ENCODE measurements at places on chromosomes 1 and 21. TPM values are rescaled to one million over a fixed set of nuclear protein-coding genes. Genes with fewer than 3 reads are reported as not detected.
A peak's percentile ranks its signal among the peaks of the same experiment; 100 is the strongest.

DNA sequence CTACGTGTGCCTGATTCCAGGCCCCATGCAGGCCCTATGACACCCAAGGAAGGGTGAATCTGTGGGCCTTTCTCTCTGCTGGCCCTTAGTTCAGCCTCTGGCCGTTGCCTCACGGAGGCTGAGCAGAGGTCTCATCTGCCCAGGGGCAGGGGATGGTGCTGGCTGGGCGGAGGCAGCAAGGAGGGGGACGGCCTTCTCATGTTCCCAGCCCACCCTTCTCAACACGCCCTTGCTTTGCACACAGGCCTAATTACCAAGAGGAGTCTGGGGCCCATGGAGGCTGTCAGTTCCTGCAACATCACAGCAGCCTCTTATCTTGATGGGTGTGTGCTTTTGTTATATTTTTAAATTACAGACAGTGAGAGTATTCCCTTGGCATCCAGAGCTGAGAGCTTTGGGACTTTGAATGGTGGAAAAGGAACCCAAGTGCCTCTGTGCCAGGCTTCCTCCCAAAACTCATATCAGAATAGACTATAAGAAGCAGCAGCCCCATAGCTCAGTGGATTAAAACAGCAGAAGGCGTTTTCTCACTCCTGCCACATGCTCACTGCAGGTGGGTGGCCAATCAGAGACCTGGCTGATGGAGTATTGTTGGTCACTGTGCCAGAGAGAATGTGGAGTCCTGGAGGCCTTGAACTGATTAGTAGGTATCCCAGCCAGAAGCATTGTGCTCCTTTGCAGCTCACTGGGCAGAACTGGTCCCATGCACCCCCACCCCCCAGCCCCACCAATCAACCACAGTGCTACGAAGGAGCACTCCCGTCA lies 164.9 kb downstream of the CAMTA1 start:
- no peak for DNase-seq

DNA sequence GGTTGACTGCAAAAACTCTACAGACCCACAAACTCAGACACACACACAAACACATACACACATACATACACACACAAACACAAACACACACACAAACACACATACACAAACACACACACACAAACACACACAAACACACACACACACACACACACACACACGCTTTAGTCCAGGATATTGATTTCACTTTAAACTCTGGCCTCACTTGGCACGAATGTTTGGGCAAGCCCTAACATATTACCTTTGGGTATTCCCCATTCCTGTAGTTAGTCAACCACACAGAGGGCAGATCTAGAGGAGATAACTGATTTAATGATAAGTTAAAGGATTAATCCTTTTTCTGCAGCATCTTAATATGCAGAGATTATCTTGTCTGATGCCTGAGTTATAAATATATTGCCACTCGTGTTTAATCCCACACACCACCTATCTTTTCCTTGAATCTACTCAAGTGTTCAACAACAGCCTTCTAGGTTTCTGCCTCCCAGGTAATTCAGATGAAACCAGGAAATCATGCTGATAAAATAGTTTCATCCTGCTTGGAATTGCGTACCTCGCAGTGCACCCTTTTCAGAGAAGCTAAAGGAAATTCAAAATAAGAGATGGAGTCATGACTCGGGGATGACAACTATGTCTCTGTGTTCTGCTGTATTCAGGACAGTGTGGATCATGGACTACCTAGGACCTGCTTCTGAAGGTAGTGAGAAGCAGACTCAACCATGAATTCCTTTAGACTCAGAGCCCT lies 14.5 kb upstream of the RUNX1 start:
- no peak for DNase-seq

DNA sequence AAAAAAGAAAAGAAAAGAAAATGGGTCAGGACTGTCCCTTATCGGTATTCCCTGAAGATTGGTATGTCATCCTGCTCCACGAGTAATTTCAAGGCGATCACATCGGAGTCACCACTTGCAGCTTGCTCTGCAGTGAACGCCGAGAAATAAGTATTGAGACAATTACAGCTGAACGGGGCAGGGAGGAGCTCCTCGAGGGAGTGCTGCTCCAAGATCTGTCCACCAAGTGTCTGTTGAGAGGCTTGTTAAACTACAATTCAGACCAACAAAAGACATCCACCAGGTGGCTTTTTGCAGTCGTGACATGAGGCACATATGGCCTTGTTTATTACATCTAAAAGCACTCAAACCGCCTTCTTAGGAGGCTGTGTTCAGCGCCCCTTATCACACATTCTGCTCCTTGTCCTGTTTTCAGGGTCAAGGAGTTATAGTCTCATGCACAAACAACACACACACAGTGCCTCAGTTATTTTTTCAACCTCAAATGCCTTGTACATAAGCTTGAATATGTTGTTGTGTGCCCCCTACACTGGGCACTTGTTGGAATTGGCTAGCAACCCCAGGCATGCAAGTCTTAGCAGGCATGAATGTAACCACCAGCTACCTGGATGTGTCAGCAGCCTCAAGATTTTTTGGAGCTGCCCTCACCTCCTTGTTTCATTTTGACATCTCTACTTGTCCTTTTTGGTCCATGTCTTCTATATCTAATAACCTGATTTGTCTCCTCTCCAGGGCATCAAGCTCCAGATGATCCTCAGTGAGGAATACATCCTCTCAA lies 13.0 kb upstream of the CD48 start:
- DNase-seq = no peak

GRCh38 chr1:154568157-154568815 lies 708 bp downstream of the CHRNB2 start:
- DNase-seq = no peak

The HES2 gene
- 0.03 TPM for total RNA-seq

The KRTAP12-2 gene
- not detected for total RNA-seq

GRCh38 chr1:22055463-22055862 lies 3.0 kb downstream of the CDC42 start:
- DNase-seq = no peak

The PDC gene
- not detected for total RNA-seq

The LCE2B gene
- not detected for total RNA-seq

GRCh38 chr1:156596426-156596825 lies 4.8 kb downstream of the NAXE start:
- no peak for DNase-seq

DNA sequence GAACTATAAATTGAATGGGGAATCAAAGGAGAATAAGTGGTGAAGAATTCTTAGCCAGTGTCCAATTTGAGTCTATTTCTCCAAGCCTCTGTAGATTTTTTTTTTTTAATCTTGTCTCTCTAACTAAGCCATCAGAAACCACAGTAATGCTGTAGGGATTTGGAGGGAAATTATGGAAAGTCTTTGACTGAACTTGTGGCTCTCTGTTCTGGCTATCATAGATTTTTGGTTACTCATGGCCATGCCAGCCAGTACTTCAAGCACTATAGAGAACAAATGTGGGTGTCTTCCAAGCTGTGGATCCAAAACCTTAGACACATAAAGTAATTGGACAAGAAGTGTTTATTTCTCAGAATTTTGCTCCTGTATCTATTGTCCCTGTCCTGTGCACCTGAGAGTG lies 147.9 kb downstream of the LRRC40 start:
- no peak for DNase-seq

DNA sequence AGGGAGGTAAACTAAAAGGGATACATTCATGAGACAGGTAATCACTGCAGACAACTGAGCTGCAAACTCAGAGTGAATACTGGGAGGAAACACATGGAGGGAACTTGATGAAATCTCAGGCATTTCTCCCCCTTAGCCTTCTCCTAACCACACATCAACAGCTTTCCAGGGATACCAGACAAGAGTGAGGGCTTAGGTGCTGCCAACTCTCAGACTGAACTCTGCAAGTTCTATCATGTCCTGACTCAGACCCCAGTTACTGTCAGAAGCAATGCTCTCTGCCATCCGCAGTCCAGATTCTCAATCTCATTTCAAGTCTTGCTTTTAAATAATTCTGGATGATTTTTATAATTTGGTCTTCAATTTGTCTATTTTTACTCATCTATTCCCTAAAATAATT lies 267.3 kb downstream of the LTN1 start:
- no peak for DNase-seq

The SLAMF1 gene
- not detected for total RNA-seq

DNA sequence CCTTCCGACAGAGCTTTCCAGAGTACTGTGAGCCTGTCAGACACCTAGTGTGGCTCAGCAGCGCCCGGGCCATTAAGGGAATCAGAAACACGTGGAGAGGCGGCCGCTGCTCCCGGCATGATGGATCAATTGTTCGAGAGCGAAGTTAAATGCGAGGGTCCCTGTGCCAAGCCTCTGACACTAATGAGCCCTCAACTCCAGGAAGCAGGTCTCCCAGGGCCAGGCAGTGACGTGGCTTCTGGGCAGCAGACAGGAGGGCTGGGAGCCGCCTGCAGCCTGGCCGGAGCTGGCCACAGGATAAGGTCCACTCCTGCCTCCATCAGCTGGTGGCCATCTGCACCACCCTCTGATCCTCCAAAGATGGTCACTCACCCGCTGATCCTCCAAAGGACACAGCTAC lies 67.5 kb upstream of the CLDN14 start:
- DNase-seq = no peak

The UHMK1 gene
- total RNA-seq = 133 TPM

The UBR4 gene
- 60.6 TPM for total RNA-seq

- DNase-seq = peak; percentile 45
These were observed 5.4 kb downstream of the FOXO6 start for GRCh38 chr1:41366455-41367287.

DNA sequence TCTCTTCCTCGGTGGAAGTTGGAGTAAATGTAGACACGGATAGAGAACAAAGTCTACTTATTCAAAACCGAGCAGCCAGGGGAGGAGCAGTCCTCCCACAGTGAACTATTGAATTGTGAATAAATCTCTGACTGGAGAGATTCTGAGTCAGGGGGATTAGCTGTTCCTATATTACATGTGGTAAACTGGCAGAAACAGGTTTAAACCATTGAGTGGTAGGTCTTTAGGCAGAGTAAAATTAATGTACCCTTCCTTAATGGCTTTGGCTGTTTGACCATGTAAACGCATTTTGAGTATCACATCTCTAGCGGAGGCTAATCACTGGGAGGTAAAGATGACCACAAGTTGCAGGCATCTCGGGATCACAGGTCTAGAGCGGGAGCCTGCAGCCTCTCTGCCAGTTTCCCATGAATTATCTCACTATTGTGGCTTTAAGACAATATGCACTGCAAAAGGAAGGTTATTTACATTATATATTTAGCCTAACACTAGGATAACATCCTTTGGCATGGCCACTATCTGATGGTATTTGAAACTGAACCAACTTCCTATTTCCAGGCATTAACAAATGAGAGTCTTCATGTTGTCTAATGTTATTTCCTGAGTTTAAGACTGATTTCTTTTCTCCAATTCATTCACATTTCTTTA lies 7.9 kb upstream of the DISC1 start:
- no peak for DNase-seq

DNA sequence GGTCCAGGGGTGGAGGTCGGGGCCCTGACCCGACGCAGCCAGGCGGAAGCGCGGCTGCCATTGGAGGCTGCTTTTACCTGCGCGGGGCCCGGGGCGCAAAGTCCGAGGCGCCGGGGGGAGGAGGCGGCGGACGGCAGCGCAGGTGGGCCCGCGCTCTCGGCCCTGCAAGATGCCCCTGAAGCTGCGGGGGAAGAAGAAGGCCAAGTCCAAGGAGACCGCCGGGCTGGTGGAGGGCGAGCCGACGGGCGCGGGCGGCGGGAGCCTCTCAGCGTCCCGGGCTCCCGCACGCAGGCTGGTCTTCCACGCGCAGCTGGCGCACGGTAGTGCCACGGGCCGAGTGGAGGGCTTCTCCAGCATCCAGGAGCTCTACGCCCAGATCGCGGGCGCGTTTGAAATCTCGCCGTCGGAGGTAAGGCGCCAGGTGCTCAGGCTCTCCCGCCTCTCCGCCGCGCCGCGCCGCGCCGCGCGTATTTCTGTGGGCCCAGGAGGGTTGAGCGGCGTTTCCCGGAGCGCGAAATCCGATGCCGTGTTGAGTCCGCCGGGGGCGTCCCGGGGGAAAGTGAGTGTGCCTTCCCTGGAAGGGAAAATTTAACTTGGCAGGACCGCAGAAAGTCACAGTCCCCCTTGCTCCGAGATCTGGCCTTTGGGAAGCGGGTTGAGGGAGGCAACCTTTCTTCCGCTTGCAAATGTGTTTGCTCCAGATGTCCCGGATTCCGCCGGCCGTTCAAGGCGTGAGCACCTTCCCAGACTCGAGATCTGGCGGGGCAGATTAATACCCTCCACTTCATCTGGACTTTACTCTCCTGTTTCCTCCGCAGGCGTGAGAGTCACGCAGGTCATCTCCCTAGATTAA lies at the start of gene GIPC2:
Gene GIPC2, plus strand, starts transcription at position 41 of the 853 bp plus-strand sequence. Its CDS starts 129 bp downstream, at position 170.
- no peak for DNase-seq
